ENCODE measurements at places on chromosomes 11 and 22.

GRCh38 chr11:58003591-58003990 is 20.1 kb upstream of the OR9Q1 start:
- no peak for DNase-seq

DNA sequence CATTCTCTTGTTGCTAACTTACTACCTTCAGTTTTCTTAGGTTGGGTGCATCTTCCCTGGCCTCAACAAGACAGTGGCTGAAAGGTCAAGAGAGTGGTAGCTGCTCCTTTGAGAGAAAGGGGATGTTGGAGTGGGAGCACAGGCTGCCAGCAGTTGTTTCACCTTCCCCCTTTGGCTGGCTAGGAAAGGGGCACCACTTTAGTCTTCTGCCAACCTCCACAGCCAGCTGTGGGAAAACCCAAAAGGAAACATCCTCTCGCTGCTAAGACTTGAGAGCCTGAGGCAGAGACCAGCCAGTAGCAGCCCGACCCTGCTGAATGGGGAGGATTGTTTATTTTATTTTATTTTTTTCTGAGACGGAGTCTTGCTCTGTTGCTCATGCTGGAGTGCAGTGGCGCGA is 34.4 kb downstream of the MARK2 start:
- no peak for DNase-seq

DNA sequence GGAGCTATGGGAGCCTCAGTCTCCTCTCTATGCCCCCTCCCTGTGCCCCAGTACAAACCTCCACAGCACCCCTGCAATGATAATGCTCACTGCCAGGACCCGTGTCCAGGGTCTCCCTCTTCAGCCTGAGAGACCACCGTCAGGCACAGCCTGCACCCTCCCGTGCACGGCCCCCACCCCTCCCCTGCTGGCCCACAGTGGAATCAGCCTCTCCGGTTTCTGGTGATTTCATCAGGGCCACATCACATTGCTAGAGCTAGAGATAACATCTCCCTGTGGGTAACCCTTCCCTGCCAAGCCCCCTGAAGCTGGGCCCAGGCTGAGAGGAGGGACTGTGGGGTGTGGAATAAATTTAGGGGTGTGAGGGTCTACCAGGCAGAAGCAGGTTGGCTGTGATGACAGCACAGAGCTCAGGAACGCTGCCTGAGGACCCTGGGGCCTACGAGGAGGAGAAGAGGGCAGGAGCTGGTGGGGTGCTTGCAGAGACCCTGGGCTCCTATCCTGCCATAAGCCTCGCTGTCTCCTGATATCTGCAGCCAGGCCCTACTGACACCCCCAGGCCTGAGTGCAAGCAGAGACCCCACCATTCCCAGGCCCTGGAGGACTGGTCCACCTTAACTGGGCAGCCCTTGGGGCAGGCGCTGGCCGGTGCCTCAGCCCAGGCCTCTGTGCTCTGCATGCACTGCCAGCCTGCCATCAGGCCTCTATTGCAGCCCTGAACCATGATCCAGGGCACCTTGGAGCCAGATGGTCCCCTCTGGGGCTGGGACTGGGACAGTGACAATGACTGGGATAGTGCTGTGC is at the start of gene KLHDC7B:
Gene KLHDC7B, plus strand, starts transcription at position 378 of the 804 bp plus-strand sequence. Its CDS starts 345 bp downstream, at position 723.
- no peak for DNase-seq

- DNase-seq: no peak
Measured at GRCh38 chr11:101816613-101817012, 98.2 kb upstream of the CEP126 start.

GRCh38 chr11:128323381-128323780 is 264.0 kb downstream of the ETS1 start:
- no peak for DNase-seq

DNA sequence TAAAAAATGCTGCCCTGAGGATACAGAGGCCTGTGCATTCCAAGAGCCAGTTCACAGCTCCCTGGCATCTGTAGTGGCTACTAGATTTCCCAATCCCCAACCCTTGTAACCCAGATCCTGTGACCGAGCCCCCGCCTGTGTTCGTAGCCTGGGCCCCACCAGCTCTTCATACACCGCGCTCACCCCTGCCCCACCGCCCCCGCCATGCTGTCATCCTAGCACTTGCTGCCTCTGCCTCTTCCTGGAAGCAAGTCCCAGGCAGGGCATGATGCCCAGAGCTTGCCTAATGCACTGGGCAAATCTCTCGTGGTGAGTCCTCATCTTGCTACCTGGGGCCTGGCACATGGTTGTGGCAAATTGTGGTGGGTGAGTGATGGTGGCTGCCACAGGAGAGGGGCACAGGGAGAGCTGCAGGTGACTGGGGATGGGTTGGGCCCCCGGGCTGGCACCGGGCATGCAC is 7.1 kb downstream of the MGAT3 start:
- DNase-seq: no peak

DNA sequence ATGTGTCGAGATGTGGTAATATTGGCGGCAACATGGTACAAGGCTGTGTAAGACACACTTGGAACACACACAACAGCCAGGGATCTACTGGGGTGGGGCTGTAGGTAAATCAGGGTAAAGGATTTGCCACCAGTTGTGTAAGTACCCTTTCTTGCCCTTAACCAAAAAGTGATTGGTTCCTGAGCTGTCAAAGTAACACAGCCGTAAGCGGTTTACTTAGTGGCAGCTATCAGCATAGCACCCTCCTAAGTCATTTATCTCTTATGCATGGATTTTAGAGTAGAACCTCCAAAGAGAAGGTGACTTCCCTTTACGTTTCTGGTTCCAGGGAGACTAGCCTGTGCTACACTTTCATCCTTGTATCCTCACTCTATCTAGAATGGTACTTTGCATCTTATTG is 57.2 kb downstream of the SPECC1L start:
- no peak for DNase-seq

- no peak for DNase-seq
Measured at GRCh38 chr11:129856036-129856435, 39.3 kb downstream of the NFRKB start.

- DNase-seq: no peak
Measured at GRCh38 chr11:102422817-102423712, 29.5 kb downstream of the TMEM123 start.

DNA sequence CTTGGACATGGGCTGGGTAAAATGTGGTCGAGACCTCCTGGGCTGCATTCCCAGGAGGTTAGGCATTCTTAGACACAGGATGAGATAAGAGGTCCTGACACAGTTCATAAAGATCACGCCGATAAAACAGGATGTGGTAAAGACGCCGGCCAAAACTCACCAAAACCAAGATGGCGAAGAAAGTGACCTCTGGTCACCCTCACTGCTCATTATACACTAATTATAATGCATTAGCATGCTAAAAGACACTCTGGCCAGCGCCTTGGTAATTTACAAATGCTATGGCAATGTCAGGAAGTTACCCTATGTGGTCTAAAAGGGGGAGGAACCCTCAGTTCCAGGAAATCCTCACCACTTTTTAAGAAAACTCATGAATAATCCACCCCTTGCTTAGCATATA is 983.3 kb downstream of the OPCML start:
- DNase-seq: no peak

DNA sequence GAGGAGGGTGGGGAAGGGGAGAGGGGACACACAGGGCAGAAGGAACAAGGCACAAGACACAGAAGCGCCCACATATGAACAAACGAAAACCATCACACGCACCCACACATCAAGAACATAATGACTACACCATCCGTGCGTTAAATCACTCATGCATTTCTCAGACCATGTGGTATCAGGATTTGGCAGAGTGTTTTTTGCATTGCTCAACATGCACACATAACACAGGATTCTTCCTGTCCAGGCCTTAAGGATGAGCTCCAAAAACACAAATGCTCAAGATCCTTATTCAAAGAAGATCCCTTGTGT is 309.5 kb downstream of the CADM1 start:
- no peak for DNase-seq

DNA sequence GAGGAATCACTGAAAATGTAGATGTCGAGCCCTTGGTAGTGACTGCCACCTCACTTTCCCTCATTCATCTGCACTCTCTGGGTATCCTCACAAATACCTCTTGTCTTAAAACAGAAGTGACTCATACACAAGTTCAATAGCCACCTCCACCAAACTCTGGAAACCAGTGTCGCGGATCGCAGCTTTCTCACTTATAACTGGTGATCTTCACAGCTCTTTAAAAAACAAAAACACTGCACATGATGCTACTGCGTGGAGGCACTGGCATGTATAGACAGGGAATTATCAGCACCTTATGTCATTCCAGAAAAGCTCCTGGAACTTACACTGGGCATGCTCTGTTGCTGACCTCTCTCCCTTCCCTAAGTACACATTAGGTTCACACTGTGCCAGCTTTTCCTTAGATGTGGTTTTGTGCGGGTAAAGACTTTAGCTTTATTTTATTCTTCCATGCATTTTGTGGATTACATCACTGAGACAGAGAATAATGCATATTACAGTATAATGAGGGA is 425.5 kb upstream of the CADM1 start:
- DNase-seq: no peak

DNA sequence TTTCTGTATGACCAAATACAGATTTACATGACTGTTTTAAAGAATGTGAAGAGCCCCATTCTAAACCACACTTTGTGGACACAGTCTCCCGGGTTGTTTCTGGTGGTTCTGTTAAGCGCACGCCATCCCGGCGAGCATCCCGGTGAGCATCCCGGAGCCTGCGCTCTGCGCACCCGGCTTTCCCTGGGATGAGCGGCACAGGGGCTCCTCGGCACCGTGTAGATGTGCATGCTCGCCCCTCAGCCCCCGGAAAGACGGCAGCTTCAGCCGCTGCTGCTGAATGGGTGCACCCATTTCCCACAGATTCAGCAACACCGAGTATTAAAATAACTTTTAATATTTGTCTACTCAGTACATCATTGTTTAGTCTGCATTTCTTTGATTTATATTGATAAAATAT is 36.0 kb downstream of the GLB1L2 start:
- no peak for DNase-seq

DNA sequence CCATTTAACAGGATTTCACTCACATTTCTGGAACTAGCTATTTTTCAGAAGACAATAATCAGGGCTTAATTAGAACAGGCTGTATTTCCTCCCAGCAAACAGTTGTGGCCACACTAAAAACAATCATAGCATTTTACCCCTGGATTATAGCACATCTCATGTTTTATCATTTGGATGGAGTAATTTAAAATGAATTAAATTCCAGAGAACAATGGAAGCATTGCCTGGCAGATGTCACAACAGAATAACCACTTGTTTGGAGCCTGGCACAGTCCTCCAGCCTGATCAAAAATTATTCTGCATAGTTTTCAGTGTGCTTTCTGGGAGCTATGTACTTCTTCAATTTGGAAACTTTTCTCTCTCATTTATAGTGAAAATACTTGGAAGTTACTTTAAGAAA is 9.2 kb downstream of the PRSS23 start:
- DNase-seq: no peak

DNA sequence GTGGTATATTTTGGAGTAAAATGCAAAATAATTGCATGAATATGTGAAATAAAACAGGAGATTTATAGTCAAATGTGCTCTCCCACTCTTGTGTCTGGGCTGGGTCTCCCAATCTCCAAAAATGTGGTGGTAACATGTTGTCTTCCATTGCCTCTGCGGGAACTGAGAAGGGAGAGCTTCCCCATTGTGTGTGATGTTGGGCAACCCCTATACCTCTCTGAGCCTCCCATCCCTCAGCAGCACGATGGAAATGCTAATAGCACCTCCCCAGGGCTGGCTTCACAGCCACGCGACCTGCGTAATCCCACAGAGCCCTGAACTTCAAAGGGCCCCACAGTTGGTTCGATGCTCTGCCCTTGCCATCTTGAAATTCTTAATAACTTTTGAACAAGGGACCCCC is 72.0 kb downstream of the TP53I11 start:
- no peak for DNase-seq

DNA sequence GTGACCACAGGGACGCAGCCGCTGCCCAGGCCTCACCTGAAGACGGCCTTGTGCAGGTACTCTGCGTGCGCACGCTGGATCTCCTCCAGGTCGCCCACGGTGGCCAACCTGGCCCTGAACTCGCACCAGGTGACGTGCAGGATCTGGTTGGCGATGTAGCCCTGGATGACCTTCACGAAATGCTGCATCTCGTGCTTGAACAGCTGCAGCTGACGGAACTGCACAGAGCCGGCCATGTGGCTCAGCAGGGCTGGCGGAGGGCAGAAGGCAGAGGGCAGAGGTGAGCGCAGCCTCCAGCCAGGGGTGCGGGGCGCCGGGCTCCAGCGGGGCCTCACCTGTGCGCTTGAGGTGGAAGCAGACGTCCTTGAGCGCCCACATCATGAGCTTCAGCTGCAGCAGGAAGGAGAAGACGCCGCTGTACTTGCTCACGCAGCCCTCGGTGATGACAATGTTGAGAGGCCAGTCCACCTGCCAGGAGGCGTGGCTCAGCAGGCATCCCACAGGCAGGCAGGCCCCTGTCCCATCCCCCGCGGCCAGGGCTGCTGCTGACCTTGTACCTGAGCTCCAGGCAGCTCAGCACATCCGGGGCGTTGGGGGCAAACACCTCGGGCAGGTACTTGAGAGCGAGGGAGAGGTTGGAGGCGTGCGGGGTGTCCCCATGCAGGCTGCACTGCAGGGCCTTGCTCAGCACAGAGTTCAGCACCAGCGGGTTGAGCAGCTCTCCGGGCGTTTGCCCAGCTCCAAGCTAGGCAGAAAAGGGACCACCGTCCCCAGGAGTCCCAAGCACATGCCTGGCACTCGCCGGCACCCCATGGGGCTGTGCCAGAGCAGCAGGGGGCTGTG is 17.6 kb downstream of the SELENOO start:
- no peak for DNase-seq

GRCh38 chr22:33579448-33580093 is 340.7 kb downstream of the LARGE1 start:
- peak; percentile 68 for DNase-seq

- DNase-seq: no peak
Measured at GRCh38 chr11:82989628-82990404, 81.9 kb downstream of the RAB30 start.

GRCh38 chr11:75149766-75150465 is 991 bp upstream of the SLCO2B1 start:
- no peak for DNase-seq

DNA sequence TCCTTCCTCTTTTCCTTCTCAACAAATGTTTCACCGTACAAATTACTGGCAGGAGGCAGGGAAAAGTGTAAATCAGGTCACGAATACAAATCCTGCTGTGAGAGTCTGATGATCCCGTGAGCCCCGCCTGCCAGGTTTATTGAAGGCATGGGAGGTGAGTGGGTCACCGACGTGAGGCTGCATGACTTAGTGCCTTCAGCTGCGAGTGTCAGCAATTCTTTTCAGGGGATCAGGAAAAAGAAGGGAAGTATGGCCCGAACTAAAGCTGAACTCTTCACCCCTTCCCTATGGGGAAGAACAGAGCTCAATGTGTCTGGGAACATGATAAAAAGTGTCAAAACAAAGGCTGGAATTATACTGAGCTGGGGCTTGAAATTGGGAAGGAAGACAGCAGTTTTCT is 166.2 kb downstream of the OPCML start:
- no peak for DNase-seq

- DNase-seq: no peak
Measured at GRCh38 chr11:103525069-103525468, 415.8 kb downstream of the DYNC2H1 start.
